T-helper 1 cell (primary cell): ENCODE measurements at places on chromosomes 7 and 10.

GRCh38 chr10:89209718-89210117, 2.6 kb upstream of the CH25H start:
- DNase-seq, result no peak

- DNase-seq, result no peak
Measured at GRCh38 chr7:75631711-75632110, 107.0 kb downstream of the HIP1 start.

- no peak for DNase-seq
Measured at GRCh38 chr7:151918510-151918843, 37.8 kb upstream of the GALNTL5 start.

- no peak for DNase-seq
Measured at GRCh38 chr10:97150013-97150595, 35.7 kb downstream of the SLIT1 start.

DNA sequence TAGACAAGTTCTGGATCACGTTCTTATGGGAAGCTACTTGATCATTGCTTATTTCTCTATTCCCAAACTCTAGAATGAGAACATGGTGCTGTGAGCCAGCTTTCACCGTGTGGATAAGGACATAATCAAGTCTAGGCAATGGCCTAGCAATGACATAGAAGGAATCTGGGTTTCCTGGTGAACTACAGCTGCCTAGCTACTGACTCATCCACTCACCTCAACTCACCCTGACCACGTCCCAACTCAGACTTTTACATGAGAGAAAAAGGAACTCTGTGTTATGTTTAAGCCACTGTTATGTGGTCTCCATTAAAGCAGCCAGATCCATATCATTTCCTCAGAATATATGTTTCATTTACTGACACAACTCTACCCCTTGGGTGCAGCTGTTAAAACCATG, 18.8 kb upstream of the MET start:
- DNase-seq, result no peak

- DNase-seq, result no peak
Measured at GRCh38 chr7:19143881-19144574, 1.2 kb downstream of the FERD3L start.

- DNase-seq, result no peak
Measured at GRCh38 chr7:27156916-27157701, 634 bp upstream of the HOXA7 start.

GRCh38 chr7:64562256-64562625, 630 bp downstream of the ZNF680 start:
- DNase-seq, result no peak

DNA sequence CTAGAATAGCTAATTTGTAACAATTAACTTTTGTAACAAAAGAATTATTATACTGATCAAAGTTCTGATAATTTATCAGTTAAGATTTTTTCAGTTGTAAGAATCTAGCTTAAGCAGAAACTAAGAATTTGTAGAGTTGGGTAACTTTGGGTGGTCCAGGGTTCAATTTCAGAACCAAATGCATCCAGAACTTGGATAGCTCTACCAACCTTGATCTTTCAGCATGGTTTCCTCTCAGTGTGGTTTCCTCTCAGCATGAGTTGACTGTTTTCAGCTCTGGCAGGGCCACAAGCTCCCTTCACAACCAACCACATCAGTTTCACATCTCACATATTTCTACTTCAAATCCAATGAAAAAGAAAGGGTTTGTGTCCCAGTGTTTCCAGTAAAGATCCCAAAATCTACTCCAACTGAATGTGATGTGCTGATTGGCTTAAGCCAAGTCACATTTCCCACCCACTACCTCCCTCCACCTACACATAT, 3.3 kb upstream of the FAS start:
- no peak for DNase-seq

- DNase-seq, result peak; percentile 27
Measured at GRCh38 chr10:4546500-4546899, 279.5 kb upstream of the AKR1E2 start.

DNA sequence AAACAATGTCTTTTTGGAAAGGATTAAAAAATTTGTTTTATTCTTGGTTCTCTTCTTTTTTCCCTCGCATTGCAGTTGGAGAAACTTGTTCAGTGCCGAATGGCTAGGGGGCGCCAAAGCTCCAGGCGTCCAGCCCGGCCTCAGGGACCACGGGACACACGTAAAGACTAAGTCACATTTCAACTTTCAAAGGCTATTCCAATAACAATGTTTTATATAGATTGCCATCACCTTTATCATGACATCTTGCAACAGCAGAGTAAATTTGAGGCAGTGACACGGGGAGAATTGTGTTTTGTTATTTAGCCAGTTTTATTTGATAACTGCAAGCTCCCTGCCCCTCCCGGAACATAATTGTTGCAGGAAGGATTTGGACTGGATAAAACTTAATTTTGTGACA, 2.2 kb upstream of the IGFBP3 start:
- no peak for DNase-seq

DNA sequence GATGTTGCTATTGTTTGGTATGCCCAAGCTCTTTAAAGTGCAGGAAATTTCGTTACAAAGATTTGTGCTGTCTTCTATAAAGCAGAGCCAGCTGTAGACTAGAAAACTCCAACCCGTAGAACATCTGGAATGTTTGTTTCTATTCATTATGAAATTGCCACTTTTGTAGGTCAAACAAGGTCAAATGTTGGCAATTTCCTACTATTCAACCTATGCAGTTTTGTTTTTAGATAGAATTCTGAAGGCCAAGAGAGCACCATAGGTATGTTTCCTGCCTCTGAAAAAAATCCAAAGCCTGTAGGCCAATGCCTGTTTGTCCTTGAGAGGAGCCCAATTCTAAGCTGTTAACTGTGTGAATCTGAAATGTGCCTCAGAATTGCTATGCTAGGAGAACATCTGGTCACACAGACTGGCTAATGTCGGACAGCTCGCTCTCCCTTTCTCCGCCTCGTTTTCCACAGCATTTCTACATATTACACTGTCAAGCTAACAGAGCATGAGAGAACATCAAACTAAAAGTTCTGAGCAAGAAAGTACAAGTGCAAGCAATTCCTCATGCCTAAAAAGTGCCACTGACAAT, 267.2 kb upstream of the LRGUK start:
- DNase-seq, result no peak

- DNase-seq, result no peak
Measured at GRCh38 chr10:1044146-1044545, 4.8 kb downstream of the IDI1 start.

- DNase-seq, result no peak
Measured at GRCh38 chr10:61136139-61136538, 192.2 kb upstream of the RHOBTB1 start.

GRCh38 chr10:76333326-76333725, 901.9 kb downstream of the LRMDA start:
- DNase-seq, result no peak

GRCh38 chr10:90288391-90288933, 569.4 kb downstream of the HTR7 start:
- DNase-seq, result no peak

GRCh38 chr7:130593033-130593432, 75.5 kb downstream of the COPG2 start:
- DNase-seq, result no peak

DNA sequence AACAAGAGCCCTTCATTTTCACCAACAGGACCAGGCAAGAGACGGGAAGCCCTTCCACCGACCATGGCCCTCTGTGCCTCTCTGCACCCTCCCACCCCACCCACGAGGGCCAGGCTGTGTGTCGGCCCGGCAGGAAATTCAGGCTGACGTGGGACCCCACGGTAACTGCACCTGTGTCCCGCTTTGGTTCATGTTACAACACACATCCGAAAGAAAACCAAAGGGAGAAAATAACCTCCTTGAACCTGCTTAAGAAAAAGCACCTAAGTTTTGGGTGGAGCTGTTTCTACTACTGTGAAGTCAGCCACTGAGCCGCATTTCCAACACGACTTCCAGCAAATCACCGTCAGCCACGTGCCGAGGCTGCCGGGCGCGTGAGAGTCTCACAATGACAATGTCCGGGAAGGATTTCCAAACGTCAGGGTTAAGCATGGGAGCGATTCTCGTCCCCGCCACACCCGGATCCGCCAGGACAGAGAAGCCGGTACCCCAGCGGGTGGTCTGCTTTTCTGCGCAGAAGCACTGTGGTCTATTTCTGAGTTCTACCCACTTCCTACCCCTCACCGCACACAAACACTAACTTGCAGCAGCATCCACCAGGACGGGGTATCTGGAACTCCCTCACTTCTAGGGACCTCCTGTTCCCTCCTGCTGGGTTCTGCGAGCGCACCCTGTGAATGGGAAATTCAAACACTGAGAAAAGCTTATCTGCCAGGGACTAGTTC, 36.6 kb downstream of the AMZ1 start:
- no peak for DNase-seq

- DNase-seq, result no peak
Measured at GRCh38 chr10:71933651-71934050, 30.5 kb upstream of the CHST3 start.

DNA sequence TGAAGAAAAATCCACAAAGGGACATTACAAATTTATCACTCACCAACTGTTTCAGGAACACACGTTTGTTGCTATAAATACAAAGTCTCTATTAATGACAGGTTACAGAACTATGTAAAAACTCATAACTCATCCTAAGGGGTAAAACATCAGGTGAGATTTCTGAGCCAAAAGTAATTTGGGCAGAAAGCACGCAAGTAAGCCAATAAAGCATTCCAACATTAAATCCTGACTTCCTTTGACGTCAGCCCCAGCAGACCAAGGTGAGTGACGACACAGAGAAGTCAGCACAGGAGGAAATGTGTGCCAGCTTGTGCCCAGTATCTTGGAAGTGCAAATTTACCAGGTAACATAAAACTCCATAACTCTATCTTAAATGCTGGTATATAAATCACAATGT, 45.7 kb downstream of the IMMP2L start:
- no peak for DNase-seq
